ENCODE measurements at places on chromosomes 1 and 21. TPM values are rescaled to one million over a fixed set of nuclear protein-coding genes. Genes with fewer than 3 reads are reported as not detected.

DNA sequence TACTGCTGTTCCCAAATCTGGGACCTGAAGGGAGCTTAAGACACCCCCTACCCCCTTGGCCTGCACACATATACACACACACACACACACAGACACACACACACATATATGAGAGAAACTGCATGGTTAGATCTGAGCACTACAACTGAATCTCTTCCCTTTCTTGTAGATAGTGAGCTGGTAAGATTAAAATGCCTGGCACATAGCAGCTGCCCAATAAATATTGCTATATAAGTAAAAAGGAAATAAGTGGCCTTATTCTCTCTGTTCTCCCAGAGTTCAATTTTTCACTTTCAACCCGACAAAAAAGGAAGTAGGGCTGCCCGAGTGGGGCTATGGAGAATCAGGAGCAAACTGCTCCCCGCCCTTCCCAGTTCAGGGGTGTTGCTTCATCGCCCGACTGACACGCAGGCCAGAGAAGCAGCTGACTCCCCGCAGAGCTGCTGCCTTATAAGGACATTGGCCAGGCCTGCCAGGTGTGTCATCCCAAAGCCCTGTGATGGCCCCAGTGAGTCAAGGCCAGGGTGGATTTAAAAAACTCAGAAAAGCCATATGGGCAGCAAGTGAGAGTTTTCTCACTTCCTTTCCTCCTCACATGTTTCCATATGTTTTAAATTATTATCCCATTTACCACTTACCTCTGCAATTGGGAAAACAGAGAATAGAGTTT is 106.5 kb upstream of the SLC44A3 start:
- no peak overlapping the region for H3K4me3 ChIP-seq
- no peaks in the 10 kb centered on the region for H3K27me3 ChIP-seq
- H3K4me1 ChIP-seq, result peaks cover 1% of the 10 kb centered on the region
- peak; percentile 83 for DNase-seq
- no peak overlapping the region for H3K27ac ChIP-seq

DNA sequence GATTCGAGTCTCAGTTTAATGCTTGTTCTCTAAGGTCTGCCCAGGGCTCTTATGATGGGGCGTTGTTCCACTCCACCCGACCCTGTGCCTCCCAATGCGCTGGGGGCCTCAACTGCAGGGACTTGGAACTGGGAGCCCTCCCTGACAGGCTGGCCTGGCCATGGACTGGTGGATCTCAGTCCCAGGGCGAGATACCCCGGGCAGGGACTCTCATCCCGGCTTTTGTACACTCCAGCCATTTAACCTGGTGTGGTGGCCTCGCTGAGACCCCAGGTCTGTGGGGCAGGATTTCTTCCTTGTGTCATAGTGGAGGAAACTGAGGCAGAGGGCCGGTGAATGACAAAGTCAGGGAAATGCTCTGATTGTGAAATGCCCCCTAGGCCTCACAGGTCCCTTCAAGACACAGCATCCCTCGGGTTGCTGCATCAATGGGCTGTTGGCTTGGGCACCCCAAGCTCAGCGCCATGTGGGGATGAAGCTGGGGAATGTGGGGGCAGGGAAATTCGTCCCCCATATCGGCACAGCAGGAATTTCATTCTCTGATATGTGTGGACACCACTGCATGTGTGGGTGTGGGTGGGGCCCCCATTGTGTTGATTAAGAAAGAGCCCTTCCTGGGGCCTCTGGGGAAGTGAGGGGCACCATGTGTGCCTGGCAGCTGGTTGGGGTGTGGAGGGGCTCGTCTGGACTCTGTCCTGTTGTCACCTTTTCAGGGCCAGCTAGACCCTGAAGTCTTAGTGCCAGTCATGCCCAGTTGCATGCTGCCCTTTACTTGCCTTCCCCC is 19.9 kb upstream of the ZNF678 start:
- DNase-seq, result no peak
- H3K4me3 ChIP-seq, result no peak overlapping the region
- no peaks in the 10 kb centered on the region for H3K36me3 ChIP-seq
- H3K27ac ChIP-seq, result no peak overlapping the region

DNA sequence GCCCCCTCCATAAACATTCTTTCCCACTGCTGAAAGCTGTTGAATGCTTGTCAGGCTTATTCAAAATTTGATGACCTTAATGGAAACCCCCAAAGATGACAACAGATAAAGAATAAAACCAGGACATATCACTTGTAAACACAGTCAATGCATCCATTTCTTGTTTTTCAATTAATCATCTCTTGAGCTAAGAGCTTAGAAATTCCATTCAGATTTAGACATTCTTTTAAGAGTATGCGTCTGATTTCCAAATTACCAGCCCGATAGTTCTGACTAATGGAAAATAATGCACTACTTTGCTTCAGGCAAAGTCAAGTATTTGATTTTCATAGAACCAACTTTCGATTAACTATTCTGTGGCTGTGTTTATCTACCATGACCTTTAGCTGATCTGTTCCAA is 100.6 kb upstream of the RUNX1 start:
- H3K36me3 ChIP-seq, result no peaks in the 10 kb centered on the region
- H3K4me3 ChIP-seq, result no peak overlapping the region
- DNase-seq, result no peak
- H3K4me1 ChIP-seq, result no peaks in the 10 kb centered on the region
- H3K27ac ChIP-seq, result no peak overlapping the region
- no peaks in the 10 kb centered on the region for H3K27me3 ChIP-seq

DNA sequence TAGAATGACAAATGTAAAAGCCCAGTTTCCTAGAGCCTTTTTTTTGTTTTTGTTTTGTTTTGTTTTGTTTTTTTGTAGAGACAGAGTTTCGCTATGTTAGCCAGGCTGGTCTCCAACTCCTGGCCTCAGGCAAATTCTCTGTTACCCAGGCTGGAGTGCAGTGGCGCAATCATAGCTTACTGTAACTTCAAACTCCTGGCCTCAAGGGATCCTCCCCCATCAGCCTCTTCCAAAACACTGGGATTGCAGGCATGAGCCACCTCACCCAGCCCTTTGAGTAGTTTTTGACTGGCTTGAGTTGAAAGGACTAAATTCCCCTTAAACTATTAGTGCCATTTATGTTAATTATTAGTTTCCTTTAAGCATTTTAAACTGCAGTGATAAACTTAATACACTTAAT is 28.8 kb upstream of the ZBTB18 start:
- no peaks in the 10 kb centered on the region for H3K27me3 ChIP-seq
- no peaks in the 10 kb centered on the region for H3K36me3 ChIP-seq
- H3K4me1 ChIP-seq, result no peaks in the 10 kb centered on the region

- no peak overlapping the region for H3K4me3 ChIP-seq
- no peaks in the 10 kb centered on the region for H3K27me3 ChIP-seq
- H3K4me1 ChIP-seq, result no peaks in the 10 kb centered on the region
- DNase-seq, result no peak
- H3K36me3 ChIP-seq, result no peaks in the 10 kb centered on the region
These were observed 66.3 kb upstream of the PPP2R5A start for GRCh38 chr1:212218911-212219310.

- DNase-seq, result no peak
- no peak overlapping the region for H3K27ac ChIP-seq
- no peaks in the 10 kb centered on the region for H3K36me3 ChIP-seq
- H3K4me3 ChIP-seq, result no peak overlapping the region
These were observed 45.3 kb upstream of the RGS1 start for GRCh38 chr1:192530254-192530653.

Gene AADACL3
- not detected for total RNA-seq

Gene LCE4A
- not detected for total RNA-seq

All from ovary (tissue), 10 donors.